ENCODE measurements at places on chromosomes 1 and 21.

GRCh38 chr1:225823811-225824261 is 13.9 kb downstream of the EPHX1 start:
- DNase-seq = no peak

GRCh38 chr21:29184037-29184436 is 53.6 kb downstream of the MAP3K7CL start:
- DNase-seq = no peak

- DNase-seq = no peak
These were observed 14.1 kb downstream of the DDAH1 start for GRCh38 chr1:85450832-85451231.

DNA sequence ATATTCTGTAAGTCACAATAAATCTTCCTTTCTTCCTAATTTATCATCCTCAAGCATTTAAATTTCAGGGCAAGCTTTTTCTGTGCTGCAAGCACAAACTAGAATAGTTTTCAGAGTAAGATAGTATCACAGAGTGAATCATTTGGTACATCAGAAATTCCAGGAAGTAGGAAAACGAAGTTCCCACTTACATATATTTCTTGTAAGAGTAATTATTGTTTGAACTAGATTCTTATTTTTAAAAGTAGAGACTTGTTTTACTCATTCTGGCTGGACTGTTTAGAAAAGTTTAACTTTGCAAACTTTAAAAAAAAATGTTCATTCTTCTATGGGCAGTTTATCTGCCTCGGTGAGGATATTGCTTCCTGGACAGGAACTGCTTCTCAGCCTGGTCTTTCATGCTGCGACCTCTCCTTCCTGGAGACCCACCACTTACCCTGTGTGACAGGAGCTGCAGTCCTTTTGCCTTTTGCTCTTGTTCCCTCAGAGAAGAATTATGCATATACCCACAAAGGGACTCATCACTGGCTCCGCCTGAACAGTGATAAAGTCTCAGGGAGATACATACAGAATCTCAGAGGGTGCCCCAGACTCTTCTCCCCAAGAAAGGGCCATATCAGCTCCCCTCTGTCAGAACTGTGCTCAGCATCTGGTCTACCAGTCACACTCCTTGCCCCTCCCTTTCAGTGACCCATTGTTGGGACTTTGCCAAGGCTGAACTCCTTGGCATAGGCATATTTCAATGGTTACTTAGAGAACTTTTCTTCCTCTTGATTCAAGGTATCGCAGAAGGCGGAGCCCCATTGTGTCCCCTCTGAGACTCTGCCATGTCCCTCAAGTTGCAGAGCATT is 102.7 kb upstream of the CD55 start:
- DNase-seq = no peak

DNA sequence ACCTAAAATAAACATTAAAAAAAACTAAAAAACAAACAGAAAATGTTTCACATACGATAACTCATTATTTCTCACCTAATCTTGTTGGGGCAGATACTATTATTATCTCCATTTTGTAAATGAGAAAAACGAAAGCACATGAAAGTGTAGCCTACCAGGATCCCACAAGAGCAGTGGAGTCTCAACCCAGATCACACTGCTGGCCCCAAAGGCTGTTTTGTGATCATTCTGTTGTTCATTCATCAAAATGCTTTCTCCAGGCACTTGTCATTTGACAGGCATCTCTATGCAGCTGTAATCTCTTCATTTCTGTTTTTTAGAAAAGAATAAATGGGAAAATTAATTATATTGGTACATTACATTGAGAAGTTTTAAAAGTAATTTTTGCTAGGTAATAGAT is 67.5 kb downstream of the AK5 start:
- DNase-seq = no peak

GRCh38 chr1:4019147-4019521 is 119.1 kb upstream of the C1orf174 start:
- DNase-seq = no peak

GRCh38 chr1:155522069-155522468 is 40.5 kb downstream of the ASH1L start:
- no peak for DNase-seq

GRCh38 chr1:182292193-182292741 is 99.3 kb downstream of the GLUL start:
- DNase-seq = no peak

DNA sequence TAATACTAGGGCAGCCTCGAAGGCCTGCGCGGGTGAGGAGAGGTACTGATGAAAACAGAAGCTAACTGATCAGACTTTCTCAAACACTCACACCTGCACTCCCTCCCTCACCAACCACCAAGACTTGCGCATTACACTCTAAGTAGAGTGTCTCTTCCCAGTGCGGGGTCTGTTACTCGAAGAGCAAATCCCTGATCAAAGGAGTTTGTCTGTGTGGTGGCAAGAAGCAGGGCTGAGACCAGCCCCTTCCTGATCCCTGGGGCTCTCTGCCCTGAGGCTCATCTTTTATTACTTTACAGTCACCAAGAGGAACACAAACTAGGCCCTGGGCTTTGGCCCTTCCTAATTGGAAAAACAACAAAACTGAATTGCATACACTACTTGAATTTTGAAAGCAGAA is 19.5 kb upstream of the TSNAX start:
- DNase-seq = no peak

DNA sequence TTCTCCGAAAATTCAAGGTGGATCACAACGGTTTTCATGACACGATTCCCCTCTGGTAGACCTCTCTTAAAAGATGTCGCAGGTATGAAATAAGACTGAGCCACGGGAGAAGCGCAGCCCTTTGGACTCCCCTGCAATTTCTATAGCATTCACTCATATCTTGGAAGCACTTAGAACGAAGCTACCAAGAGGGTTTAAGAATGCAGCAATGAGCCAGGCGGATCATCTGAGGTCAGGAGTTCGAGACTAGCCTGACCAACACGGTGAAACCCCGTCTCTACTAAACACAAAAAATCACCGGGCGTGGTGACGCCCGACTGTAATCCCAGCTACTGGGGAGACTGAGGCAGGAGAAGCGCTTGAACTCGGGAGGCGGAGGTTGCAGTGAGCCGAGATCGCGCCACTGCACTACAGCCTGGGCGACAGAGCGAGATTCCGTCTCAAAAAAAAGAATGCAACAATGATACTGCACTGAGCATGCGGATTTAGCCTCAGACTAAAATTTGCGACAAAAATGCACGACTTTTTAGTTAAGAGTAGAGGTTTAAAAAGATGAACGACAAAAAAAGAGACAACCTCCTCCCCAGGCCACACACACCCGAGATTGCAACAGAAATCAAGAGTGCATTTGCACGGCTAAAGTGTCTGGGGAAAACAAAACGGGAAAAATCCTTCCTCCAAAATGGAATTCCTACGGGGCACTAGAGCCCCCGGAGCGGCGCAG is 743 bp downstream of the TOMM20 start:
- no peak for DNase-seq

Data from PC-9 (cell line).